Activated naive CD4-positive, alpha-beta T cell treated with anti-CD3 and anti-CD28 coated beads for 36 hours (primary cell): ENCODE measurements at places on chromosomes 5 and 9. TPM values are rescaled to one million over a fixed set of nuclear protein-coding genes. Genes with fewer than 3 reads are reported as not detected.

PPIC gene
- total RNA-seq: not detected

ENC1 gene
- 0.74 TPM for total RNA-seq

SIT1 gene
- total RNA-seq: 45.4 TPM

IPO11 gene
- total RNA-seq: 57.2 TPM

IL5 gene
- total RNA-seq: not detected

HAVCR2 gene
- total RNA-seq: 10.2 TPM

GPRIN1 gene
- 1.5 TPM for total RNA-seq

- DNase-seq: no peak
These were observed 428.9 kb downstream of the EFNA5 start for GRCh38 chr5:107241841-107242240.

DNA sequence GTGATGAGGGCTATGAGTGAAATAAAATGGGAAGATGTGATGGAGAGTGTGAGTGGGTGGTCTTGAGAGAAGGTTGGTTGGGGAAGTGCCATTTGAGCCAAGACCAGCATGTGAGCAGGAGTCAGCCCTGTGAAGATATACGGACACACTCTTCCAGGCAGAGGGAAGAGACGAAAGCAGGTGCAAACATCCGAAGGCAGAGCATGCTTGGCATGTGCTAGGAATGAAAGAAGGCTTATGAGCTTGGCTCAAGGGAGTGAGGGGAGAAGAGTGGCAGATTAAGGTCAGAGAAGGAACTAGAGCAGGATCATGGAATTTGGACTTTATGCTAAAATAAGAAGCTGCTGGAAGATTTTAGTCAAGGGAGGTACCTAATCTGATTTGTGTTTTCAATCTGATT is 23.6 kb upstream of the CCDC112 start:
- DNase-seq: no peak

DNA sequence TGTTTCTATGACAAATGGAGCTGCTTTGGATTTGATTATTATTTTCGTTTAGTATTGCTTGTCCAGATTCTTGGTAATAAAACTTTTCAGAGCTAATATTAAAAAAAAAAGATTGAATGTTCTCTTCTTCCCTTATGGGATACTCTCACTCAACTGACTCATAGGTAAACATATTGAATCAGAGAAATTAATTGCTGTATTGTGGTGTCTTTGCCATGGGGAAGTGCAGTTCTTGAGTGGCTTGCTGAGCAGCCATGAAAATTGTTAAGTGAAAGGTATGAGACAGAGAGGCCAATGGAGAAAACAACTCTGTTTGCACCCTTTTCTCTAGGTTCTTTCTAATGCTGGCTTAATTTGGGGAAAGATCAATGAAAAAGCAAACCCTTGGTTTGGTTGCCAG is 149.9 kb upstream of the HMHB1 start:
- no peak for DNase-seq

GRCh38 chr9:92308893-92309292 is 15.4 kb upstream of the IARS1 start:
- no peak for DNase-seq

- no peak for DNase-seq
These were observed 316.2 kb downstream of the ARL15 start for GRCh38 chr5:53994148-53994547.

DNA sequence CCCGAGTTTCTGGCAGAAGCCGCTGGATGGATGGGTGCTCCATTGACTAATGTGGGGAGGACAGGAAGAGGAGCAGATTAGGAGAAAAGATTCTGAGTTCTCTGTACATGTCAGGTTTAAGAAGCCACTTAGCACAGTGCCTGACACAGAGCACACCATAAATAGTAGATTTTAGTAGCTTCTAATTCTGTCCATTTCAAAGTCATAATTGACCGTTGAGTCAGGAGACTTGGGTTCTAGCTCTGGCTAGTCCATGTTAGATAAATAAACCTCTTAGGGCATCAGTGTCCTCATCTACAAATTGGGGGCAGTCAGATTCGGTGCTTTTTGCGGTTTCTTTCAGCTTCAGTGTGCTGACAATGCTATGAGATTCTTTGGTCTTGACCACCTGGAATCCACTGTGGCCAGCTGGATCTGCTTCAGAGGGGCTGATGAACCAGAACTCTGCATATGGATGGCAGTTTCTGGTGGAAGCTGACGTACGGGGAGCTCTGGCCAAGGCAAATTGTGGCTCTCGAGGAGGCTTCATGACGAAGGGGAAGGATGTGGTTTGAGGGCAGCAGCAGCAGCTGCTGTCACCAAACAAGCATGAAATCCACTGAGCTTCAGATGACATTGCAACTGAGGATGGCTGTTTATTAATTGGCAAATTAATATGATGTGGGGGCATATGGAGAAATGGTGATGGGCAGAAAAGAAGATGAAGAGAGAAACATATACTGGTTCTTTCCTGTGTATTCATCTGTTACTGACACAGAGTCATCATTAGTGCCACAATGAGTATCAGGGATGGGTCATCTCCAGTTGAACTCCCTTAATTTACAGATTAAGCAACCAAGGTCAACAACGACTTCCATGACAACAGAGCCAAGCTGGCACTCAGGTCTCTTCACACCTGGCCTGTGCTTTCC is 134.4 kb downstream of the AOPEP start:
- DNase-seq: peak; percentile 83

- DNase-seq: no peak
These were observed 61.7 kb upstream of the PSD2 start for GRCh38 chr5:139733698-139734538.

GRCh38 chr5:59130431-59130830 is 547.6 kb downstream of the RAB3C start:
- DNase-seq: no peak

DNA sequence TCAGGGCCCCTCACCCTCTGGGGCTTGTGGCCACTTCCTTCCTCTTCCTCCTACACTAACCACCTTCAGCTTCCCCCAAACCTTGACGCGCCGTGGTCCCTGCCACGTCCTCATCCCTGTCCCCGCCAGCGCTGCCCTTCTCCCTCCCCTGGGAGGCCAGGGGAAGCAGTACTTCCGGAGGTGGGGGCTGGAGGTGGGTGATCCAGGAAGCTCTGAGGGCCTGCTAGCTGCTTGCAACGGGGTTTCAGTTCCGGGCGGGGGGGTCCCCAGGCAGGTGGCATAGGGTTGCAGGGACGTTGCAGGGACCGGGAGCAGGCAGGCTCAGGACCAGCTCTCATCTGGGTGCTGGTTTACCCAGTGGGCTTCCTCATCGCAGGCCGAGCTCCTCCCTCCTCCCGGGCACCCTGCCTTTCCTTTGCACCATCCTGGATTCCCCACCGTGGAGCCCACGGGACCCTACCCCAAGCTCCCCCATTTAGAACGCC is 70.0 kb downstream of the RXRA start:
- DNase-seq: peak; percentile 85

DNA sequence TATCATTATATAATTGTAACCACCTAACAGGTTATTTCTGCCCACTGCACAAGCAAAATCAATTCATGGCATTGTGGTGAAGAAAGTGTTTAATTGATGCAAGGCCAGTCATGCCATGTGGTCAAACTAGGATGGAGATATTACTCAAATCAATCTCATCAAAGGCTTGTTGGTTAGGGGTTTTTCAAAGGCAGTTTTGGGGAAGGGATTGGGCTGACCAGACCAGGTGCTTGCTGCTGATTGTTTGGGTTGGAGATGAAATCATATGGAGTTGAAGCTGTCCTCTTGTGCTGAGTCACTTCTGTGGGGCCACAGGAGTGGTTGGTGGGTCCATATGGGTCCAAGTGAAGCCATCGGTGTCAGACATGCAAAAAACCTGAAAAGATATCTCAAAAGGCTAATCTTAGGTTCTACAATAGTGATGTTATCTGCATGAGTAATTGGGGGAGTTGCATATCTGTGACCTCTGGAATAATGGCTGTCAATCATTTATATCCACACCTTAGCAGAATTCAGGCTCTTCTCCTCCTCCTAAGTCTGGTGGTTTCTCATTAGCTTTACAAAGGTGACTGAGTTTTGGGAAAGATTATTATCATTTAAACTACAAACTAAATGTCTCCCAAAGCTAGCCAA is 44.9 kb downstream of the HMGCS1 start:
- no peak for DNase-seq

GRCh38 chr5:92561411-92561959 is 1019.5 kb downstream of the NR2F1-AS1 start:
- DNase-seq: no peak

GRCh38 chr5:33195431-33196165 is 245.2 kb upstream of the TARS1 start:
- no peak for DNase-seq

DNA sequence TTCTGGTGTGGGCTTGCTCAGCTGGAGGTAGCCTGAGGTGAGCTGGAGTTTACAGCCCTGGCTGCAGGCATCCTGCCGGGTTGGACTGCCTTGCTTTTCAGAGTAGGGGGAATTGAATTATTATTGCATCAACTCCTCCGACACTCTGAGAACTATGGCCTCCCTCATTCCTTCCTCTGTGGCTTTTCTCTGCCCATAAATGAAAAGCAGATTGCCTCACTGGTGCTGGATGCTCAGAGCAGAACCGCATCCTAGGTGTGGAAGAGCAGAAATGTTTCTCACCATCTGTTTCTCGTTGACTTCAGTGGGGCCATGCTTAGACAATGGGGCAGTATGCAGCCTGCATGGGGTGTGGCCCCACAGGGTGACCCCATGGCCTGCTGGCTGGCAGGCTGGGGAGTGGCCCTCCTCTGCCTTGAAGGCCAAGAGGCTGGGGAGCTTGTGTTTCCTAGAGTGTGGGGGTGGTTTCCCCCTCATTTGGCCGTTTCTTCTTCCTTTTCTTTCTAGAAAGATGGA is 27.3 kb upstream of the TGFBI start:
- DNase-seq: no peak

DNA sequence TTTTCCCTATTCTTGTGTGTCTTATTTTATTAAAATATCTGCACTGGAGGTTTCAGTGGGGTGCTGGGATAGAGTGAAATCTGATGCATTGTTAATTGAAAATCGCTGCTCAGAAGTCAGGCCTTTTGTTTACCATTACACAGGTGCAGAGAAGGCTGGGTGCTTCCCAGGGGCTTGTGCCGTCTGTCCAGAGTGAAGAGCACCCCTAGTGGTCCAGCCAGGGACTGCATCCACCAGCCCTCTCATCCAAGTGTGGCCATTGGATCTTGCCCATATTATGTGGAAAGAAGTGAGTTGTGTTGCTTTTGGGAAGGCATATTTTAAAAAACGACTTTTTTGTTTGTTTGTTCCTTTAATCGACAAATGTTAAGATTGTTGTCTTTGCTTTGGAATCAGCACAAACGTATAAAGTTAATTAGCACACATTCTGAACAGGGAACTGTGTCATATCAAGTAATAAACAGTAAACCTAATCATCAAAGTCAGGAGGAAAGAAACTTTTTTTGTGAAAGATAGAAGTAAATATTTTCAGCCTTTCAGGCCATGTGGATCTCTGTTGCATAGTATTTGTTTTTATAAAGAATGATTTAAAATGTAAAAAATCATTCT is 315.6 kb downstream of the MTRR start:
- DNase-seq: peak; percentile 47

- DNase-seq: no peak
These were observed 227.0 kb downstream of the FSTL4 start for GRCh38 chr5:133385346-133385745.

- DNase-seq: no peak
These were observed 645.1 kb downstream of the CDH18 start for GRCh38 chr5:19342942-19343341.

DNA sequence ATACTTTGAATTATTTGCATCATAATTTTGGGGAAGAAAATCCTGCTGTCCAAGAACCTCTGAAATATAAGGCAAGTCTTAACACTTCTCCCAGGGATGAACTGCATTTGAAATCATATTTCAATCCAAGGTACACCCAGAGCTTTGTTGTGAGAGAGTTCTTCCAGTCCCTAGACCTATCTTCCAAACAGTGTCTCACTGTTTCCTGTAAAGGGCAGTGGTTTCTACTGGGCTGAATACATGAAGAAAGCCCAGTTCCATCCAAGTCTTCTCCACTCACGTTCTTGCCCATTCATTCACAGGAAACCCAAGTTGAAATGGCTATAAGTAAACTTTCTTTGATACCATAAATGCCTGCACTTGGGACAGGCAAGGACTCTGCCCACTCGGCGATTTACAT is 108.3 kb upstream of the LHFPL2 start:
- DNase-seq: no peak
